ENCODE measurements at places on chromosomes 7 and 10. TPM values are rescaled to one million over a fixed set of nuclear protein-coding genes. Genes with fewer than 3 reads are reported as not detected.

TIMM23 gene
- 90.9 TPM for total RNA-seq

RHOBTB1 gene
- 0.30 TPM for total RNA-seq

ADCYAP1R1 gene
- total RNA-seq = not detected

SLC29A4 gene
- 0.73 TPM for total RNA-seq

PRRT4 gene
- total RNA-seq = 0.39 TPM

SLC13A1 gene
- total RNA-seq = not detected

DNA sequence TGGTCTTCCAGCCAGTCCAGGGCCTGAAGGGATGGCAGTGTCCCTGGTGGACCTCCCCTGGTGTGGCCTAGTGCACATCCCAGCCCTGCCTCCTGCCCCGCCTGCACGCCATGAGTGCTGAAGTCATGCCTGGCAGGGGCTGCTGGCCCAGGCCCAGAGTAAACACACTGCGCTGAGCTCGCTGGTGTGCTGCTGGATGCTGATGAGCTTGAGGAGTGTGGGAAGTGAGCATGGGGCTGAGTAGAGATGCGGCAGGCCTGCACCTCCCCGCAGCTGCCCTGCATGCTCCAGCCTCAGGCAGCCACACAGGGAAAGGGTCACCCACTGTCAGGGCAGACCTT, 43.2 kb downstream of the HTRA1 start:
- no peak overlapping the region for H3K27ac ChIP-seq
- H3K4me1 ChIP-seq = no peaks in the 10 kb centered on the region
- no peaks in the 10 kb centered on the region for H3K36me3 ChIP-seq
- no peak overlapping the region for H3K4me3 ChIP-seq

GRCh38 chr7:16811551-16811950, 6.8 kb upstream of the AGR2 start:
- DNase-seq = no peak
- H3K27me3 ChIP-seq = peaks cover 14% of the 10 kb centered on the region
- no peak overlapping the region for H3K4me3 ChIP-seq
- no peak overlapping the region for H3K27ac ChIP-seq
- H3K36me3 ChIP-seq = no peaks in the 10 kb centered on the region

DNA sequence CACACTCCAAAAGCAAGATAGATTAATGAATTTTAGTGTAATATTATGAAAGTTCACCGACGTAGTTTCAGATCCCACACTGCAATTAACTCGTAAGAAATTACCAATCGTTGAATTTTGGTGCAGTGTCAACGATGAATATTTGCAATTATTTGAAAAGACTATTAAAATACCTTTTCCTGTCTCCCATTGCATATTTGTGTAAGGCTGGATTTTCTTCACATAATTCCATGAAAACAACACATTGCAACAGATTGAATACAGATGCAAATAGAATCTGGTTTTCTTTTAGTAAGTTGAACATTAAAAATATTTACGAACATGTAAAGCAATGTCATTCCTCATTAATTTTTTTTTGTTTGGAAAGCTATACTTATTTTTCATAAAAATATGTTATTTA, 50.9 kb downstream of the DNMBP start:
- no peak for DNase-seq
- H3K27me3 ChIP-seq = no peaks in the 10 kb centered on the region
- H3K27ac ChIP-seq = no peak overlapping the region
- H3K4me3 ChIP-seq = no peak overlapping the region

- peaks cover 5% of the 10 kb centered on the region for H3K4me1 ChIP-seq
- no peak for DNase-seq
- H3K36me3 ChIP-seq = no peaks in the 10 kb centered on the region
- no peak overlapping the region for H3K4me3 ChIP-seq
- no peak overlapping the region for H3K27ac ChIP-seq
- H3K27me3 ChIP-seq = peaks cover 8% of the 10 kb centered on the region
Observed at GRCh38 chr7:74282748-74283459, 6.3 kb upstream of the CLIP2 start.

GRCh38 chr7:119868387-119868786, 404.6 kb upstream of the KCND2 start:
- DNase-seq = no peak
- H3K27ac ChIP-seq = no peak overlapping the region
- no peaks in the 10 kb centered on the region for H3K36me3 ChIP-seq
- no peaks in the 10 kb centered on the region for H3K27me3 ChIP-seq
- no peaks in the 10 kb centered on the region for H3K4me1 ChIP-seq

DNA sequence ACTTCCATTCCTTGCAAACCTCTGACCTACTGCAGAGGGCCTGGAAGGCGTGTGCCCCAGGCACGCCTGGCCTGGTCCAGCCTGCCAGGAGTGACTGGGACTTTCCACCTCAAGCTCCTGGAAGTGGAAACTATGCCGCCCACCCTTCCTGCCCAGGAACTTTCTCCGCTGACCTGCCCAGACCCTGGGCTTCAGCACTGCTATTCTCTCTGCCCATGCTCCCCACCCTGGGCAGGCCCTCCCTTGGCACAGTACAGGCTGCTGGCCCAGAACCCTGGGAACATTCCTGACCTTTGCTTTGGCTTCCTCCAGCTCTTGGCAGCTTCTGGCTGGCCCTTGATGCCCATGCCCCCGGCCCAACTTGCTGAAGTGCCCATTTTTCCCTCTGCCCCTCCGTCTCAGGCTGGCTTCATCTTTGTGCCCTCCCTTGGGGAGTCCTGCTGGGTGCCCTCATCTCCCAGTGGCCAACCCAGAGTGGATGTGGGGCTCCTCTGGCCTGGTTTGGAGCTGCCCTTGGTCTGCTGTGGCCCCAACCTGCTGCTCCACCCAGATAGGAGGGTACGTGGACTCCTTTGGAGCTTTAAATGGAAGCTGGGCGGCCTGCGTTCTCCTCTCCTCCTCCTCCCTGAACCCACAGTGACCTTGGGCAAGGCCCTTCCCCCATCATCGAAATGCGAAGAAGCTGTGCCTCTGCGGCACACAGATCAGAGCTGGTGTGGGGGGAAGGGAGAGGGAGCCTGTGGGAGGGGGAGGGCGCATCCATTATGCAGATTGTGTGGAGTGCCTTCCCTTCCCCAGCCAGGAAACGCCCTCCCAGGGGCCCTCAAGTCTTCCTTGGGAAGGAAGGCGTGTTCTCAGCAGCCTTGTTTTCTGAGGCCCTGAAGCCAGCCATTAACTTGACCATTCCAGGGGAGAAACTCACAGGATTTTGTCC, 3.4 kb downstream of the MMRN2 start:
- H3K4me3 ChIP-seq = no peak overlapping the region
- no peak for DNase-seq
- no peak overlapping the region for H3K27ac ChIP-seq
- H3K4me1 ChIP-seq = peaks cover 5% of the 10 kb centered on the region
- no peaks in the 10 kb centered on the region for H3K27me3 ChIP-seq

GRCh38 chr10:34850558-34850957, 35.5 kb upstream of the PARD3 start:
- H3K4me1 ChIP-seq = no peaks in the 10 kb centered on the region
- no peak overlapping the region for H3K27ac ChIP-seq
- no peaks in the 10 kb centered on the region for H3K36me3 ChIP-seq
- no peak for DNase-seq
- no peak overlapping the region for H3K4me3 ChIP-seq

Data from activated T-helper 2 cell treated with anti-CD3 and anti-CD28 coated beads, Interferon-gamma antibody, Interleukin-2, Interleukin-4, amounts not matched to agents 10 μg/mL and 5 μg/mL and 100 μg/mL, durations not matched to agents 14 hours and 24 hours and 36 hours (primary cell).